ENCODE measurements at places on chromosomes 1 and 21.
A peak's percentile ranks its signal among the peaks of the same experiment; 100 is the strongest.

- no peak for DNase-seq
These were observed 13.2 kb upstream of the SCYL3 start for GRCh38 chr1:169906938-169907337.

DNA sequence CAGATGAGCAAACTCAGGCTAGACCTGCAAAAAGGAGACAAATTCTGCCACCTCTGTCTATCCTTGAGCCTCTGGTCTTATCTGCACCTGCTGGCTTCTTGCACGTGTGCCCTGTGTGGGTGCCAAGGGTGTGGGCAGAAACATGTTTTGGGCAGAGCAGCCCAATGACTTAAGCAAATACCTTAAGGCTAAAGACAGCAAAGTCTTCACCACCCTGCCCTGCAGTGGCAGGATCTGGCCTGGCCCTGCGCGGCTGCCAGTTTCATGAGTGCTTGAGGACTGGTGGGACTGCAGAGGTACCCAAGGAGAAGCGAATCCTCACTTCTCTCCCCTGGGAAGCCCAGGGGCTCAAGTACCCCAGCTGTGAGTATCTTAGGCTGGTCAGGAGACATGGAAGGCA is 3.8 kb upstream of the SLC26A9 start:
- no peak for DNase-seq

DNA sequence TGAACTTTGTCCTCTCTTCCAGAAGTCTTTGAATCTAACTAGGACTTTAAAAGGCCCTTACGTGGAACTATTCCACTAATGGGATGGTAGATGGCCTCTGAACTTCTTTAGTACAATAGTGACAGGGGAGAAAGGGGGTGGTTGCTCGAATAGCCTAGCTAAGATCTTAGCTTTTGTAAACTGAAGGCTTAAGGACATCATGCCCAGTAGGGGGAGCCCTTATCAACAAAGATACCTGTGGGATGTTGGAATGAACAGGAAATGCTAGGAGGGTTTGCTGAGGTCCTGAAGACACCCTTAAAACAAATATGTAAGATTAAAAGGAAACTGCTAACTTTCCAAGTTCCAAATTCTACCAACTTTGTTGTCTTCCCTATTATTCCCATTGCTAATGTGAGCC is 33.2 kb downstream of the NHLH2 start:
- peak; percentile 38 for DNase-seq

DNA sequence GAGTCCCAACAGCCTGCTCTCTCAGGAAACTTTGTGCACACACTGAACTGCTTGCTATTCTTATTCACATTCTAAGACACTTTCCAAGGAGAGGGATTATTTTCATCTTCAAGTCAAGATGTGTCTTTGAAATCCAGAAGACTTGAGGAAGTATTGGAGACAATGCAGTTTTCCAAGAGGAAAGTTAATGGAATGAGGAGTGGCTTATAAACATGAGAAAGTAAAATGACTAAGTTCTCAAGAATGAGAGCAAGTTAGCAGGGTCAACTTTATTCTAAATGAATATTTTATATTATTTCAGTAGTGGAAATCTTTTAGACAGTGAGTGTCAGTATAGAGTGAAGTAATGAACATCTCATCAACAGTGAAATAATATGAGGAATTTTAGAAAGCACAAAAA is 1239.3 kb downstream of the MRPL39 start:
- DNase-seq: no peak

DNA sequence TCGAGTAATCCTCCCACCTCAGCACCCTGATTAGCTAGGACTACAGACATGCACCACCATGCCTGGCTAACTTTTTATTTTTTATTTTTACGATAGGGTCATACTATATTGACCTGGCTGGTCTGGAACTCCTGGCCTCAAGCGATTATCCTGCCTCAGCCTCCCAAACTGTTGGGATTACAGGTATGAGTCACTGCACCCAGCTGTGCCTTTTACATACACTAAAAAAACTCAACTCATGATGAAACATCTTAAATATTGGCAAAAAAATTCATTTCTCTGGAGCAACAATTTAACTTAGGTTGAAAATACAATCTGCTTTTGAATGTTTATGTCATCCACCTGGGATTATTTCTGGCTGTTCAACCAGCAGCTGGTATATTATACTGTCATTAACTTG is 598.3 kb upstream of the ZP4 start:
- DNase-seq: no peak

- DNase-seq: no peak
These were observed 507.7 kb upstream of the PRMT6 start for GRCh38 chr1:106548726-106549125.

GRCh38 chr1:15039017-15039648 is 114.4 kb upstream of the TMEM51 start:
- no peak for DNase-seq

GRCh38 chr1:173758980-173759379 is 44.2 kb downstream of the KLHL20 start:
- no peak for DNase-seq

GRCh38 chr21:42113926-42114409 is 42.9 kb downstream of the UMODL1 start:
- no peak for DNase-seq

DNA sequence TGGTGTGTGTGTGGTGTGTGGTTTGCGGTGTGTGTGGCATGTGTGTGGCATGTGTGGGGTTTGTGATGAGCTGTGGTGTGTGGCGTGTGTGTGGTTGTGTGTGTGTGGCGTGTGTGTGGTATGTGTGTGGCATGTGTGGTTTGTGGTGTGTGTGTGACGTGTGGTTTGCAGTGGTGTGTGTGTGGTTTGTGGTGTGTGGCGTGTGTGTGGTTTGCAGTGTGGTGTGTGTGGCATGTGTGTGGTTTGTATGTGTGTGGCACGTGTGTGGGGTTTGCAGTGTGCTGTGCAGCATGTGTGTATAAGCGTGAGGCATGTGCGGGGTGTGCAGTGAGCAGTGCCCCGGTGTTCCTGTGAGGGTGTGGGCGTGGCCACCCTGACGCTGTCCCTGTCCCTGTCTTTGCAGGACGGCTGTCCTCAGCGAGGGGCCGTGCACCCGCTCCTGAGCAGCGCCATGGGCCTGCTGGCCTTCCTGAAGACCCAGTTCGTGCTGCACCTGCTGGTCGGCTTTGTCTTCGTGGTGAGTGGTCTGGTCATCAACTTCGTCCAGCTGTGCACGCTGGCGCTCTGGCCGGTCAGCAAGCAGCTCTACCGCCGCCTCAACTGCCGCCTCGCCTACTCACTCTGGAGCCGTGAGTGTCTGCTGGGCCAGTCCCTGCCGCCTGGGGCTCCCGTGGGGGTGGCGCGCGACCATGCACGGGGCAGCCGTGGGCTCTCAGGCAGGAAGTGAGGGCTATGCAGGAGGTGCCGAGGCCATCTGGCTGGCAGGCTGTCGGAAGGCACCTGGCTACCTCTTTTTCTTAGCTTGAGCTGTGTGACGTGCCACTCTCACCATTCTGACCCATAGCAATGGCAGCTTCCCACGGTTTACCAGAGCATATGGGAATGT is 52.6 kb upstream of the TRAPPC10 start:
- DNase-seq: no peak

DNA sequence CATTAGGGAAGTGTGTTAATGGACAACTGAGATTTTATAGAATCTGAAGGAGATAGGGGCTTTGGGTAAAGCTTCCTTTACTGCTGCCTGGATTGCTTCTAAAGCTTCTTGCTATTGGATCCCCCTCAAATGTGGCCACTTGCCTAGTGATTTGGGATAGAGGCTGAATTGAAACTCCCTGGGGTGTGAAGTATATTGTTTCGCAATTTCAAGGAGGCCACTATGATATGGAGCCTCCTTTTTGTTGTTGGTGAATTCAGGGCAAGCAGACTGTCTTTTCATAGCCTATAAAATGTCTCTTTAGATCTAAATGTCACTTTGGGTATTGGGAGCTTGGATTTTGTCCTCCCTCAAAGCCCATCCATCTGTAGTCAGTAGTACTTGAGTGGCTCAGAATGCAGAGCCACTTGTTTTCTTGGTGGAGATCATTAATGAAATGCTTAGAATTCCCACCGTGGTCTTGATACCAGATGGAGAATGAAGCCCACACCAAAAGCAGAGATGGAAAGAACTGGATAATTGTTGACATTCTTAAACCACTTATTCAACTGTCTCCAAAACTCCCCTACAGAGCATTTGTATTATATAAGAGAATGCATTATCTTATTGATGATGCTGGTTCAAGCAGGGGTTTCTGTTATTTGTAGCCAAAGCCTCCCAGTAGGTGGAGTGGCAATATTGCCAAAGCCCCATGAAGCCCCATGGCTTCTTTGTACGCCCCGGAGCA is 144.3 kb upstream of the KCNE2 start:
- DNase-seq: no peak

DNA sequence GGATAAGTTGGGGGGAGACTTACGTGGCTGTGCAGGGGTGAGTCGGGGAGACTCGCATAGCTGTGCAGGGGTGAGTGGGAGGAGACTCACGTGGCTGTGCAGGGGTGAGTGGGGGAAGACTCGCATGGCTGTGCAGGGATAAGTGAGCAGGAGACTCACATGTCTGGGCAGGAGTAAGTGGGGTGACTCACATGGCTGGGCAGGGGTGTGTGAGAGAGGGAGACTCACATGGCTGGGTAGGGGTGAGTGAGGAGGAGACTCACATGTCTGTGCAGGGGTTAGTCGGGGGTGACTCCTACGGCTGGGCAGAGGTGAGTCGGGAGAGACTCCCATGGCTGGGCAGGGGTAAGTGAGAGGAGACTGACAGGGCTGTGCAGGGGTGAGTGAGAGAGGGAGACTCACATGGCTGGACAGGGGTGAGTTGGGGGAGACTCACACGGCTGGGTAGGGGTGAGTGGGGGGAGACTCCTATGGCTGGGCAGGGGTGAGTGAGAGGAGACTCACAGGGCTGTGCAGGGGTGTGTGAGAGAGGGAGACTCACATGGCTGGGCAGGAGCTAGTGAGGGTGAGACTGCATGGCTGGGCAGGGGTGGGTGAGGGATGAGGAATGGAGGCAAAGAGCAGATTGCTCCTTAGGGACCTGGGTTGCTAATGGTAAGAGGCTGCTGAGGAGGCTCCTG is 56.0 kb upstream of the ABCG1 start:
- DNase-seq: no peak

- DNase-seq: no peak
These were observed 29.4 kb downstream of the IL6R start for GRCh38 chr1:154434346-154435085.

GRCh38 chr1:96962751-96963211 is 241.2 kb downstream of the PTBP2 start:
- no peak for DNase-seq

- DNase-seq: no peak
These were observed 578 bp upstream of the SESN2 start for GRCh38 chr1:28258628-28259251.

- no peak for DNase-seq
These were observed 88.2 kb upstream of the PALMD start for GRCh38 chr1:99557546-99558202.

GRCh38 chr1:30713311-30713710 is 10.1 kb downstream of the MATN1 start:
- DNase-seq: no peak

DNA sequence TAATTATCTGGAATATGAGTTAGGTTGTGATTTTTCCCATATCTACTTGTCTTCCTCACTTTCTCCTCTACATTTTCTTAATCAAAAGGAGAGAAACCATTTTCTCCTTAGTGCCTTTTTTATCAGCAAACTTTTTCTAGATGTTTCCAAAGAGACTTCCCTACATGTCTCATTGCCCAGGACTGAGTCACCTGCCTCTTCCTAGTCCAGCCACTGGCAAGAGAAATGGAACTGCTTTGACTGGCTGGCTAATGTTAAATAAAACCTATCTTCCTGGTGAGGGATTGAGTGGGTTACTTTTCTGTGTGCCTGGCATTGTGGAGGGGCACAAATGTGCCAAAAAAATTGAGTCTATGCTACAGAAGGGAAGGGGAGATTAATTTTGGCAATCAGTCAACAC is 52.1 kb upstream of the CD5L start:
- DNase-seq: no peak

DNA sequence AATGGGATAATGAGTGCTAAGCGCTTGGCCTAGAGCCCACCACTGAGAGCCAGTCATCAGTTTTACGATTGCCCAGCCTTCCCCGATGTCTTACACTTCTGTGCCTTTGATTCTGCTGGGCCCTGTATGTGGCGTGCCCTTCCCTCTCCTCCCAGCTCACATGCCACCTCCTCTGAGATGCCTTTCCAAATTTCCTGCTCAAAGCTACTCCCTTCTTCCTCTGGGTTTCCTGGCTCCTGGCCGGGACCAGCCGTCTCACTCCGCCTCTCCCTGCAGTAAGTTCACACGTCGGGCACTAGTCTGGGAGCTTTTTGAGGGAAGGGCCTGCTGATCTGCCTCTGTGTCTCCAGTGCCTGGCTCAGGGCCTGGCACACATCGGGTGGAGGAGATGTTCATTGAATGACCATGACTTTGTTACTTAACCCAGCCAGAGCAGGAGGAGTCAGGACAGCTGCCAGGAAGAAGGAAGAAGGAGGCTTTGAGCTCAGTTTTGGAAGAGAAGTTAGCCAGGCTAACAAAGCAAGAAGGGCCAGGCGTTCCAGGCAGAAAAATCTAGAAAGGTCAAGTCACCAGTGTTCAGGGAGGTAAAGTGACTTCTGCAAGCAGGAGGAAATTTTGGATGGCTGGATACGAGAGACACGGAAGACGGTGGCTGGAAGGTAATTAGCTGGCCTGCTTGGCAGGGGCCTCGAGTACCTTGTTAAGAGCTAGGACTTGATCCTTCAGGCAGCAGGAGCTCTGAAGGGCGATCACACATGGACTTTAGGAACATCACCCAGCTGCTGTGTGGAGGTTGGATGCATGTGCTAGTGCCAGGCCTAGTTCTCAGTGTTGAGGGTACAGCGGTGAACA is 63.6 kb downstream of the EPHB2 start:
- peak; percentile 41 for DNase-seq

GRCh38 chr1:17874710-17875109 is 119.6 kb downstream of the ACTL8 start:
- no peak for DNase-seq

- no peak for DNase-seq
These were observed 16.0 kb upstream of the CHIA start for GRCh38 chr1:111274653-111275052.

DNA sequence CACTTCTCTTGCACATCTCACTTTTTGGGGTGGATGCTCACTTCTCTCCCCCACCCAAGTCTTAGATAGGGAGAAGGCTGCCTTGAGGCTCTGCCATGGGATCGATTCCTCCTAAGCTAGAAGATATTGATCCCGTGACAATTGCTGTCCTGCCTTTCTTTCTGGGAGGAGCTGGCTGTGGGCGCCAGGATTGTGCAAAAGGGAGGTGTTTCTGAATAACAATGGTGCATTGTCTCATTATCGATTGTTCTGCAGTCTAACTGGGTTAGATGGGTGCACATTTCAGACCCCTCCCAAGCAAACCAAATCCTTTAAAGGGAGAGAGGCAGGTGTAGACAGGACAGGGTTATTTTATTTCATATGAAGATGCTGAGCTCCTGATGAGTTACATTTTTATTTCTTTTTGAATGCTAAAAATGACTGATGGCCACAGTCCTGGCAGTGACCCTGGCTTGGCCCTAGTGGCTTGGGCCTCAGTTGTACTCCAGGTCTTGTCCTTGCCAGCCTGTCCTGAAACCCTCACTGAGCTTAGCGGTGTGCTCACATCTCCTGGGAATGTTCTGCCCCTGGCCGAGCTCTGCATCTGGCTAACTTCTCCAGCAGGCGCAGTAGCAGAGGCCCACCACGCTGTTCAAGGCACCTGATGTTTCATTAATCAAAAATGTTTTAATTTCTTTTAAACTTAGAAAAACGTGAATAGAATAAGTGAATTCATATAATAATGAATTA is 99.0 kb upstream of the KAZN start:
- DNase-seq: no peak
